ENCODE measurements at places on chromosomes 3 and 15.

DNA sequence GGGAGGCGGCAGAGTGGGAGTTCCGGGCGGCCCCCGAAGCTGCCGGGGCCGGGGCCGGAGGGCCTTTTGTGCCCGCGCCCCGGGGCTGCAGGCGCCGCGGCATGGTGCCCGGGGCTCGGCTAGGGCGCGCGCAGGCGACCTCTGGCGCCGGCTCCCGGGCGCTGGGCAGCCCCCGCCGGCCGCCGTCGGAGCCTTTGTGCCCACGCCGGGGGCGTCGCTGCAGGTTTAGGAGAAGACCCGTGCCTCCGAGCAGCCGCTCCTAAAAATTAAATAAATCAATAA is 299 bp downstream of the PAQR9 start:
- DNase-seq: no peak

DNA sequence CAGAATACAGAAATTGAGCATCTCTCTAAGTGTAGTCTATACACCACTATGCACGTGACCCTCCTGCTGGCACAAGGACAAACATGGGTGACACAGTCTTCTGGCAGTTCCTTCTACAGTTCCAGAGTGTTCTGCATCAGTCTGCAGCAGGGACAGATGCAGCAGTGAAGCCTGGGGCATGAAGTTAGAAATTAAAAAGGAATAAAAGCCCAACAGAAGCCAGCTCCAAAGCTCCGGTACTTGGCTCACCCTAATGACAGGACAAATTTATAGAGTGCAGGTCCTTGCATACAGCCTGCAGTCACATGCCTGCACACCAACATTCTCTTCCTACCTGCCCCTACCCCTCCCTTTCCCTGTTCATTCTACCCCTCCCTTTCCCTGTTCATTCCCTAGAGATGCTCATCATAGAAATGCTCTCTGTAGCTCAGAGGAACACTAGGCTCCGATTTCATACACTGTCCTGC is 15.0 kb downstream of the UACA start:
- no peak for DNase-seq

DNA sequence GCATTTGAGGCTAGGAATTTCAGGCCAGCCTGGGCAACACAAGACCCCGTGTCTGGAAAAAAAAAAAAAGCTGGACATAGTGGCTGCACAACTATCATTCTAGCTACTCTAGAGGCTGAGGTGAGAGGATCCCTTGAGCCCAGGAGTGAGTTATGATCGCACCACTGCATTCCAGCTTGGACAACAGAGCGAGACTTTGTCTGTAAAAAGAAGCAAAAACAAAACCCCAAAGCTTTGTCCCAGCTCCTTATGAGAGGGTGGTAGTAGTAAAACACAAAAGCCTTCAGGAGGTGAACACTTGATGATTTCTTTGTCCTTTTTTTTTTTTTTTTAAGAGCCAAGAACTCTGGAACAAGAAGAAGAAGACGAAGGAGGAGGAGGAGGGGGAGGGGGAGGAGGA is 1.1 kb upstream of the CD200 start:
- DNase-seq: no peak

GRCh38 chr3:141039589-141039988 is 11.6 kb upstream of the SPSB4 start:
- no peak for DNase-seq

DNA sequence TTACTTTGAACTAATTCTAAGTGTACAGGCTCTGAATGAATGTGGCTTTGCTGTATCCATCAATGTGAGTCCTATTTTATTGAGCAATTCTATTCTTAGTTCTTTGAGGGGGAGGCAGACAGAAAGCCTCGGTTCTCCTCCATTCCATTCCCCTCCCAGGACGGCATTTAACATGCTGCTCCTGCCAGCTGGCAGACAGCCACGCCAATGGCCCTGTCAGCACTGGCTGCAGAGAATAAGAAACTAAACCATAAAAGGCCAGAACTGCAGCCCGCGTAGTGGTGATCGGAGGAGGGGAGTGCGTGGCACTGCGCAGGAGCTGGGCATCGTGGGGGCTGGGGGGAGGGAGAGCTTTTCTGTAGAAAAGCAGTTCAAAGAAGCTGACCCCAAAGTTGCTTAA is 76.0 kb upstream of the HACD2 start:
- no peak for DNase-seq

DNA sequence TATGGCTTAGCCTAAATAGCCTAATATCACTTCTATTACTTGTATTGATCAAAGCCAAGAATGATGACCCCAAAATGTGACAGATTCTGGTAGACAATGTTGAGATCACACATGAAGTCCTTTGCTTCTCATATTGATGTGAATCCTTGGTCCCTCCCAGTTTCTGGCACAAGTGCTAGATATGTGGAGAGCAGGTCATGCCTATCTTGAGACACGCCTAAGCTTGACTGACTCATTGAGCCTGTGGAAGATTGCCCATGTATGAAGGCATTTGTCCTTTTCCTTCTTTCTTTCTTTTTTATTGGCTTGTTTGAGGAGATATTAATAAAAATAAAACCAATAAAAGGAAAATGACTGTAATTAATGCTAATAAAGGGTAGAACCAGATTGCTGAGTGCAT is 54.0 kb upstream of the TMEM108 start:
- no peak for DNase-seq

DNA sequence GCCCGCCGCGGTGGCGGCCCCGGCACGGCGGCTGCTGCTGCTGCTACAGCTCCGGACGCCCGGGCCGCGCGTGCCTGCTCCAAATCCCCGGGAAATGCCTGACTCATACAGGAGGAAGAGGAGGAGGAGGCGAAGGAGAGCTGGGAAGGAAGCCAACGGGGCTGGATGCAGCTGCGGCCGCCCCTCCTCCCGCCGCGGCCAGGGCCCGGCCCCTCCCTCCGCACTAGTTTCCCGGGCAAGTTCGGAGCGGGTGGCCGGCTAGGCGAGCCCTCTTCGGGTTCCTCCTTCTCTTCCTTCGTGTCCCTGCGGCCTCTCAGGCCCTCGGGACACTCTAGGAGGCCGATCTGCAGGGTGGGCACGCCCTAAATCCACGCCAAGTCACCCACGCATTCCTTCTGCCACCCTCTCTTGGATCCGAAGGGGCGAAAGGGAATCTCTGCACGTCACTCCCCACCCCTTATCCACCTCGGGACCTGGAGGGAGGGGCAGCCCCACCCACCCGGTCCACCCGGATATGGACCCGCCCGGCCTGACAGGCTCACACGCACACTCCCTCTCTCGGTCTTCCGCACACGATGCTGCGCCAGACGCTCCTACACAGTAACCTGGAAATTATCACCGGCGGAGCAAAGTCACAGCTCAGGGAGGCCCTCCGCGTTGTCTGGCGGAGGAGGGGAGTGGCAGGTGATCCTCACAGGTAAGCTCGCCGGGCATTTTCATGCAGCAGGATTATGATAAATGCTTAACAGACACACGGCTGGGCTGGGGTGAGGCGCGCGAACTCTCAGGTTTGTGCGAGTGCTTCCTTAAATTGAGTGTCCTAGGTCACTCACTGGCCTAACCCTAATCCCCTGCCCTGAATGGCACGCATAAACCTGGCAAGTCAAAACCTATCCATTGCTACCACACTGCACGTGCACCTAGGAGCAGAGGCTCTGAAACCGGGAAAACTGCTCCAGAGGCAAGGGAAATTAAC is at the start of the genes OSBPL10 and ZNF860:
Gene OSBPL10, minus strand, starts transcription at position 57 of the 976 bp plus-strand sequence. CDS start 83 bp downstream, outside the sequence.
Gene ZNF860, plus strand, starts transcription at position 545 of the 976 bp plus-strand sequence. CDS start 7,330 bp downstream, outside the sequence.
- peak; percentile 37 for DNase-seq

DNA sequence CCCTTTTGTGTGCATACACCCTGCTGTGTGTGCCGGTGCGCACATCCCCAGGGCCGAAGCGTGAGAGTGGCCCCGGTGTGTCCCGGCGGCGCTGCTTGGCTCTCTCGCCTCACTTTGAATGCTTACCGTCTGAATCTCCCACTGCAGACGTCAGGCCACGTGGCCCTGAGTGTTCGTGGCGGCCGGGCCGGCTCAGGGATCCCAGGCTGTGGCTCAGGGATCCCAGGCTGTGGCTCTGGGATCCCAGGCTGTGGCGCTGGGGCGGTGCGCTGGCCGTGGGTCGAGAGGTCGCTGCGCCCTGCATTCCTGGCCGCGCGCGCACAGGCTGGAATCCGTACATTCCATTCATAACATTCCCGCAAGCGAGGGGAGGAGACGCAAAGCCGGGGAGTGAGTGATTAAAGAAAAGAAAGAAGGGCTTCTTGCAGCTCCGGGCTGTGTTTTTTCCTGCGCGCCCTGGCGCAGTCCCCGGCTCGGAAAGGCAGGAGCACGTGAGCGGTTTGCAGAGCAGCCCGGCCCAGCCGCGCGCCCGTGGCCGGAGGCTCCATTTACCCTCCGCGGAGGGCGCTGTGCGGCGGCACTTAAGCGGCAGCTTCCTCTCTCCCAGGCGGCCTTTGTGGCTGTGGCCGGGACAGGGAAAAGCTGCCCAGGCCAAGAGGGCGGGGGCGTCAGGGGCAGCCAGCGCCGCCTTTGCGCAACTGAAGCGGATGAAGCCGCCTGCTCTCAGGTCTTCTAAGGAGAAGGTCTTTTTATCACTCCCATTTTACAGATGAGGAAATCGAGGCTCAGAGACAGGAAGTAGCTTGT is 87.0 kb upstream of the ALDH1L1 start:
- peak; percentile 83 for DNase-seq

- no peak for DNase-seq
These were observed 481.2 kb upstream of the WNT5A start for GRCh38 chr3:55968331-55968730.

GRCh38 chr3:164832216-164832615 is 246.1 kb downstream of the SI start:
- DNase-seq: no peak

- DNase-seq: no peak
These were observed 15.5 kb upstream of the TSEN2 start for GRCh38 chr3:12468757-12469156.

DNA sequence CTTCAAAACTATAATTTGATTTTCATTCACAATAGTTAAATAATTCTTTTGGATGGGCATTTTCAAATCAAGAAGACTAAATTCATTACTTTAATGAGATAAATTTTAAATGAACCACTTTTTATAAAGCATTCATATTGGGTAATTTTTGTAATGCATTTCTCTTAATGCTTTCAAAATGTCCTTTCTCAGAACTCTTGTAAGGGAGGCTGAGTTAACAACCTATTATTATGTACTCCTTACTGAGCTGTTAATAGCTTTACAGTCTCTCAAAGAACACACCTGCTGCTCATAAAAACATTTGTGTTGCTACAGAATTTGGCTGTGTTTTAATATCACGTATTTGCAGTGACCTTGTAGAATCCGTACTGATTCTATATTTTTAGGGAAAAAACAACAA is 334.0 kb upstream of the ARL6 start:
- no peak for DNase-seq

GRCh38 chr3:159881828-159882309 is 106.8 kb upstream of the IL12A start:
- DNase-seq: no peak

DNA sequence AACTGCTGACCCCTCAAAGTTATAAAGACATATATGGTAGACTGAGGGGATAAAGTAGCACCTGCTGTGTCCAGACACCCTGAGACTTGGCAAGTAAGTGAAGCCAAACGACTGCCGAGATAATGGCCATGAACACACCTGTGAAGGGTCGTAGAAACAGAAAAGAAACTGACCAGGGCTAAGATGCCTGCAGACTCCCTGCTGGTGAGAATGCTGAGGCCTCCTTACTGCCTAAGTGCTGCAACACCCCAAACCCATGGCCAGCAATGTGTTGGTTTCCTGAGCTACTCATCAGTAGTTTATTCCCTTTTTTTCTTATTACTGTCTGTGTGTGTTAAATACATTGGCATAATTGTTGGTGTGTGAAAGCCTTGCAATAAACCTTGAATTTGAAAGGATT is 233.8 kb downstream of the ZNF385D start:
- DNase-seq: no peak

- no peak for DNase-seq
These were observed 33.1 kb downstream of the PTX3 start for GRCh38 chr3:157469561-157470294.

- no peak for DNase-seq
These were observed 92.5 kb downstream of the BDH1 start for GRCh38 chr3:197463279-197463678.

- DNase-seq: no peak
These were observed 265.7 kb downstream of the XXYLT1 start for GRCh38 chr3:195005251-195005620.

GRCh38 chr15:68875377-68876116 is 54.8 kb upstream of the SPESP1 start:
- peak; percentile 81 for DNase-seq

DNA sequence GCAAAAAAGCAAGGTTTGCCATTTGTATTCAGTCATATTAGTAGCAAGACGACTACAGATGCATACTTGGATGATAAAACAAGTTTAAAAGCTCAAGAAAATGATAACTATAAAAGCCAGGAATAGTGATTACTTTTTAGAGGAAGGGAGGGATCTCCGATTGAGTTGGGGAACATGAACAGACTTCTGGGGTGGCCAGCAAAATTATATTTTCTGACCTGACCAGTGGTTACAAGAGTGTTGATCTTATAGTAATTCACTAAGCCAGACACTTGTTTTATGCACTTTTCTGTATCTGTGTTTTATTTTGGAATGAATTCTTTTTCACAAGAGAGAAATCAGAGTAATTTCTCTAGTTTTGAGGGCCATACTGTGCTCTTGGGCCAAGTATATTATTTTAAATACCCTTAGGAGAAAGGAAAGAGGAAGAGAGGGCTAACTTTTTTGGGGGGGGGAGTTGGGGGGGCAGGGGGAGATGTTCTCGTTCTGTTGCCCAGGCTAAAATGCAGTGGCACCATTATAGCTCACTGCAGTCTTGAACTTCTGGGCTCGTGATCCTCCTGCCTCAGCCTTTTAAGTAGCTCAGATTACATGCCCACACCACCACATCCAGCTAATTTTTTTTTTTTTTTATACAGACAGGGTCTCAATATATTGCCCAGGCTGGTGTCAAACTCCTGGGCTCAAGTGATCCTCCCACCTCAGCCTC is 57.3 kb downstream of the TGFBR2 start:
- DNase-seq: no peak

- no peak for DNase-seq
These were observed 34.8 kb upstream of the PFN2 start for GRCh38 chr3:150005243-150006112.

GRCh38 chr3:171044835-171045793 is 18.6 kb upstream of the SLC2A2 start:
- no peak for DNase-seq

DNA sequence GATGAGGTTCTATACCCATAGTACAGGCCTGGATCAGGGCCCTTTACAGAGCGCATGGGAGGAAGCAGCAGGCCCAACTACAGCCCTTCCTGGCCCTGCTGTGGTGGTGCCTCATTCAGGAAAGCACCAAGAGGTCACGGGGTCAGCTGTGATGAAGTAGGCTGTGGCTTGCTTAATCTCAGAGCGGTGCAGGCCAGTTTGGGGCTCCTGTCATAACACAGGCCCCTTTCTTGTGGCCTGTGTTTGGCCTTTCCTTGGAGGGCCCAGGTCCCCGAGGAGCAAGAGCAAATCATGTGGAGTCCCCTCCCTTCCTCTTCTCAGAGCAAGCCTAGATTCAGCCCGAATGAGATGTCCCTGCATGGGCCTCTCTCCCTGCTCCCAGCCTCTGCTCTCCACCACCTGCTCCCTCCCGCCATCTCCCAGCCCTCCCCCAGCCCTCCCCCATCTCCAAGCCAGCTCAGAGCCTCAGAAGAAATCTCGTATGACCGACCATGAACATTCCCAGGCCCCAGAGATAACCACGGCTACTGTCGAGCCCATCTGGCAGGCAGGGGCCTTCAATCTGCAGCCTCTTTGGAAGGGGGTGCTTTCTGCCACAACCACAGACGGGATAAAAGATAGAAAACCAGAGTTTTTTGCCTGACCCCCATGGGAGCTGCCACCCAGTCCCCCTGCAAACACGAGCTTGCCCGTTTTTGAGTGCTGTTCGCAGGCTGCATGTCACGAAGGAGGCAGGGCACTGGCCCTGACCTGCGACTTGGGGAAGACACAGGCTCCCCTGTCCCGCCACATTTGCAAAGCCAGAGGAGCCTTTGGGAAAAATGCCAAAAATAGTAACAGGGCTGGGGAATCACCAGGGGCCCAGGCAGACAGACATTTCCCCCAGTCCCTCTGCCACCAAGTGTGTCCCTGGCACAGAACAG is 32.3 kb upstream of the DUSP7 start:
- no peak for DNase-seq
